ENCODE measurements at places on chromosomes 4 and X.
A peak's percentile ranks its signal among the peaks of the same experiment; 100 is the strongest.

DNA sequence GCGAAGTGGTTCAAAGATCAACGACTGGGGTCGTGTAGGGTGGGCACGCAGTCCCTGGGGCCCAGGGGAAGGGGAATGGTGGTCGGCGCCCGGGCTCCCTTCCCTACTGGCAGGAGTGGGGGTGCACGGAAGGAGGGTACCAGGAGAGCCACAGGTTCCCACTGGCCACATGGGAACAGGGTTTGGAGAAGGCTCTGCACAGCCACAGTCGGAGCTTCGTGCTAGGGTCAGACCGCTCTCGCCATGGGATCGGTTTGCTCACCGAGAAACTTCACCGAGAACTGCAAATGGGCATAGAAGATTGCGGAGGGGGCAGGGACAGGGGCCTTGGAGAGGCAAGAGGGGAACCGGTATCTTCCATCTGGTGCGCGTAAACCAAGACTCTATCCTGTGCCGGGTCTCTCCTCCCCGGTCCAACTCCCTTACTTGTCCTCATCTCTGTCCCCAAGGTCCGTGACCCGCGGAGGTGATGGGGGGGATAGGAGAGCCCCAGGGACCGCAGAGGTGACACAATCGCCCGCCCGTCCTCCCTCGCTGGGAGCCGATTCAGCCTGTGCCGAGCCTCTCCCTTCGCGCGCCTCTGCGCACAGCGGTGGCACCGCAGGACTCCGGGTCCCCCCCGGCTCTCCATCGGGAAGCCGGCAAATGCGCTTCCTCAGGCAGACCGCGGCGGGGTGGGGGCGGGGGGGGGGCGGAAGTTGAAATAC is 1.0 kb downstream of the SCD5 start:
- no peak for ATAC-seq

- no peak for ATAC-seq
Observed at GRCh38 chr4:25925486-25926201, 11.6 kb downstream of the SMIM20 start.

GRCh38 chrX:111823128-111823527 is 52.9 kb upstream of the TRPC5OS start:
- no peak for ATAC-seq

GRCh38 chr4:79625361-79625760 is 217.3 kb upstream of the GK2 start:
- no peak for ATAC-seq

GRCh38 chr4:122744229-122744628 is 11.7 kb downstream of the BBS12 start:
- ATAC-seq, result peak; percentile 76

- no peak for ATAC-seq
Observed at GRCh38 chrX:2185341-2186082, 315.3 kb downstream of the DHRSX start.

DNA sequence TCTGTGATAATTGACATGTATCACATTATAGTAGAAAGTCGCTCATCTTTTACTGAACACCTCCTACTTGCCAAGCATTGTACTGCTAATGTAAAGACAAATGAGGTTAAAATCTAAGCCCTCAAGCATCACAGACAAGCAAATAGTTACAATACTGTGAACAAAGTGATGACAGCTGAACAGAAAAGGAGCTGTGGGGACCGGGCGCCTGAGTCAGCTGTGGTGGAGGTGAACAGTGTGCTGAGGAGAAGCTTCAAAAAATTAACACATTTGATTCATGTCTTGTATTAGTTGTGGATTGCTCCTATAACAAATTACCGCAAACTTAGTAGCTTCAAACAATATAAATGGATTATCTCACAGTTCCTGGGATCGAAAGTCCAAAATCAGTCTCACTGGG is 124.3 kb downstream of the MAPK10 start:
- no peak for ATAC-seq

GRCh38 chr4:5365071-5366008 is 314.1 kb downstream of the STK32B start:
- ATAC-seq, result no peak

GRCh38 chr4:81620442-81620841 is 148.7 kb upstream of the RASGEF1B start:
- ATAC-seq, result no peak

GRCh38 chr4:26137288-26137687 is 183.5 kb upstream of the RBPJ start:
- no peak for ATAC-seq

DNA sequence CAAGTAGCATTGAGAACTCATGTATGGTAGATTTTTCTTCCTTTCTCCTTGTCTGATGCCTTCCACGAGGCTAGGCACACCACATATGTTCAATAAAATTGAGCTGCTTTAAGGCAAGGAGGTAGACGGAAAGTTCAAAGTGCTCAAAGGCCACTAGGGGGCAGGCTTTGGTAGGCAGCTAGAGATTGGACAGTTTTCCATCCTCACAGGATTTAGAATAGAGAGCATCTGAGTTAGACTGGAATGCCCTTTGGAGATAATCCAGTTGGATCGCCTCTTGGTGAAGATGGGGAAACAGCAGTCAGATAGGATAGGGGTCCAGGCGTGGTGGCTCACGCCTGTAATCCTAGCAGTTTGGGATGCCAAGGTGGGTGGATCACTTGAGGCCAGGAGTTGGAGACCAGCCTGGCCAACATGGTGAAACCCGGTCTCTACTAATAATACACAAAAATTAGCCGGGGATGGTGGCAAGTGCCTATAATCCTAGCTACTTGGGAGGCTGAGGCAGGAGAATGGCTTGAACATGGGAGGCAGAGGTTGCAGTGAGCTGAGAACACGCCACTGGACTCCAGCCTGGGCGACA is 30.4 kb downstream of the ELF4 start:
- ATAC-seq, result peak; percentile 64

DNA sequence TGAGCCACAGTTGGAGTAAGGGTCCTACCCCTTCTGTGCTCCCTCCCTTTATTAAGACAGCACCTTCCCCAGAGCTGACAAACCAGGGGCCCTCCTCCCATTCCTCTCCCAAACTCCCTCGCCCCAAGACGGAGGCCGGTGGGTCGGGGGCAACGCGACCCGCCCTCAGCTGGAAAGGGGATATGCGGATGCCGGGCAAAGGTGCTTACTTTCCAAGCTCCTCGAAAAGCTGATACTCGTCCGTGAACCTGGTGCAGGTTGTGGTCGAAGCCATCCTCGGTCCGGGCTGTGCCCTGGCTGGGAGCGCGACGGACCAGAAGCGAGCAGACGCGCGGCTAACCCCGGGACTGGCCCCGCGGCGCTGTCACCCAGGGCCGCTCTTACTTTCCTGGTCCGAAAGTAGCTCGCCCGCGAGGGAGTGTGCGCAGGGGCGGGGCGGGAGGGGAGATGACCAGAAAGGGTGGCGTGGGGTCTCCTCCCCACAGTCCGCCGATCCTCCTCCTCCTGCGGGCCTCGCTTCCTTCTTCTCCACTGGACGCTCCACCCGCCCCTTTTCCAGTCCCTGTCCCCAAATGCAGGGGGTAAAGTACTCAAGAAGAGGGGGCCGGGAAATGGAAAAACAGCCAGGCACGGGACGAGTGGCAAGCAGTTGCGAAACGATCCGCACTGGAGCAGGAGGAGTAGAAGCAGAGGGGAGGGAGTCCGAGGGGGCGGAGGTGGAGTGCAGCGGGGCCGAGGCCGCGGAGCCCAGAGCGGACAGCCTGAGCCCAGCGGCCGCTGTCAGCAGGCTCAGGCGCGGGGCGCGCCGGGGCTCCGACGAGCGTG is 531 bp downstream of the CAMK2D start:
- ATAC-seq, result peak; percentile 79

DNA sequence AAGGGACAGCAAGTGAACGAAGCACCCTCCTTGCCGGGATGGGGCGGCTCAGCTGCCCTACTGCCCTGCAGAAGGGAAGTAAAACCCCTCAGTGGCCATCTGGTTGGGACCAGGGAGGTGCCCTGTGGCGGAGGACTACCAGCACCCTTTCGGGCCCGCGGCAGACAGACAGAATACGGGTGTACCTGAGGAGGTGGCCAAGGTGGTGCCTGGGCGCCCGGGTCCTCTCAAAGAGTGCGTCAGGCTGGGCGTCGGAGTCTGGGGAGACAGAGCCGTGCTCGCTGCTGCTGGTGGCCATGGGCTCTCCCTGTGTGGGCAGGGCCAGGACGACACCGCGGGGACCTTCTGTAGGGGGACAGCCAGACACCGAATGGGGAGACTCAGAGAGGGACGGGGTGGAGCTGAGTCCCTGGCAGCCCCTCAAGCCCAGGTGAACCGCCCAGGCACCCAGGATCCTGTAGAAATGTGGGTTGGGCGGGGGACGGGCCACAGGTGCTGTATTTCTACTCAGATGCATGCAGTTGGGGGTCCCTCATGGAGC is 29.7 kb downstream of the PDHA1 start:
- no peak for ATAC-seq

- peak; percentile 29 for ATAC-seq
Observed at GRCh38 chr4:150251752-150252190, 173.5 kb downstream of the DCLK2 start.

- no peak for ATAC-seq
Observed at GRCh38 chr4:8726344-8726851, 133.8 kb downstream of the CPZ start.

All from gastroesophageal sphincter (tissue), 4 donors.